BE2C (cell line): ENCODE measurements at places on chromosomes 5 and 9.
A peak's percentile ranks its signal among the peaks of the same experiment; 100 is the strongest.

- peak; percentile 62 for DNase-seq
These were observed 211.3 kb upstream of the PRR16 start for GRCh38 chr5:120252839-120253238.

- DNase-seq: no peak
These were observed 285.5 kb upstream of the MAP3K1 start for GRCh38 chr5:56529666-56530430.

GRCh38 chr9:28925157-28925556, 1351.9 kb upstream of the C9orf72 start:
- DNase-seq: no peak

GRCh38 chr5:64437496-64437895, 68.3 kb upstream of the RGS7BP start:
- no peak for DNase-seq

GRCh38 chr5:156459812-156460385, 132.9 kb downstream of the SGCD start:
- DNase-seq: no peak

DNA sequence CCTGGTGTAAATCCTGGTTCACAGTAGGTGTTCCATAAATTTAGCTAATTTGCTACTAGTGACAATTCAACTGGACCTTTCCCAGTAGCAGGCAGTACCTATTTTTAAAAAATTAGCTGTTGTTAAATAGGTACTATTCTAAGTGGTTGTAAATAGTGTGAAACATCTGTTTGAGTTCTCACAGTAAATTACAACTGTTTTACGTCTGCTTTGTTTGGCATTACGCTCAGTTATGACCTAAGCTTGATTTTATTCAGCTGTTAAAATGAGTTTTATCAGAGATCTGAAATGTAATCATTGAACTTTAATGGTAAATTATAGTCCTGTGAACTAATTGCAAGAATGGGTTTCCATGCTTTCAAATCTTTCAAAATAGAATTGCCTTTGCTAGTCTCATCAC, 93.9 kb downstream of the GPBP1 start:
- DNase-seq: no peak

GRCh38 chr5:53827211-53827651, 266.8 kb downstream of the NDUFS4 start:
- no peak for DNase-seq

DNA sequence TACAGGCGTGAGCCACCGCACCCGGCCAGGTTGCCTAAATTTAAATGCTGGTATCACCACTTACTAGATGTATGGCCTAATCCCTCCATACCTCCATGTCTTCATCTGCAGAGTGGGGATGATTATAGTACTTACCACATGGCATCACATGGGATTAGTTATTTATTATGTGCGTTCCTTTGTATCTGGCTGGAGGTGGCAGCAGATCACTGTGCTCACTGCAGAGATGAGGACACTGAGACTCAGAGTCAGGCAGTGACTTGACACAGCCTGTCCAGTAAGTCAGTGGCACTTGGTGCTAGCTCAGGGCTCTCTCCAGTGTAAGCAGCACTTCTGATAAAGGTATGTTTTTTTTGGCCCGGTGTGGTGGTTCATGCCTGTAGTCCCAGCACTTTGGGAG, 38.4 kb upstream of the HAND1 start:
- peak; percentile 66 for DNase-seq

GRCh38 chr9:35920051-35920620, 10.8 kb downstream of the SPAAR start:
- no peak for DNase-seq

GRCh38 chr9:115597330-115597895, 479.5 kb upstream of the TNC start:
- DNase-seq: no peak

GRCh38 chr9:90343991-90344390, 298.6 kb downstream of the DIRAS2 start:
- DNase-seq: no peak

GRCh38 chr9:6819112-6819511, 61.3 kb downstream of the KDM4C start:
- no peak for DNase-seq

DNA sequence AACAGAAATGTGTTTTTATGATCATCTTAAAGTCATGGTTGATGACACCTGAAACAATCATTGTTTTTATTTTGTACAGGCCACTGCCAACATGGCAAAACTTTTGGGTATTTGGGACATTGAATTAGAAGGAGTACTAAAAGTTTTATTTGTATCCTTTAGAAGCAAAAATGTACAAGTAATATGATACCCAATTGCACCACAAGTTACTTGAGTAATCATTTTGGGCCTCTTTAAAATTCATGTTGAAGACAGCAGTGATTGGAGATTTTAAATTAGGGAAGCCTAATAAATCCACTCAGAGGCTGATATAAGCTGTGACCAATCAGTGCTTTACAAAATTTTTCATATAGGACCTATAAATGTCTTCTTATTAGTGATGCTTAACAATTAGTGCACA, 212.9 kb downstream of the MARCHF11 start:
- DNase-seq: no peak

DNA sequence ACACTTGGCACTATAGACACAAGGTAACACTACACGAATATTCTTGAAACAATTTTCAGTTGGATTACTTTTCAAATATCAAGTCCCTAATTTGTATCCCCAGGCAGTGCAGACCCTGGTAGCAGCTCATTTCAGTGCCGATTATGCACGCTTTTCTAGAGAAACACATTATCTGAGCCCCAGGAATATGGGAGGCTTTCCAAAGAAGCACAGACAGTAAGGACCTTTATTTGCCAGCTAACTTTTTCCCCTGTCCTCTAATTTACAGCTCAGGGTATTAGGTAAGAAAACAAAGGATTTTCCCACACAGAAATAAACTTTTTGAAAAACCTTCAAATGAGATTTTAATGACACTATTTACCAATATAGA, 852.3 kb upstream of the DMAC1 start:
- DNase-seq: no peak

GRCh38 chr5:178527458-178528307, 62.5 kb downstream of the COL23A1 start:
- no peak for DNase-seq

DNA sequence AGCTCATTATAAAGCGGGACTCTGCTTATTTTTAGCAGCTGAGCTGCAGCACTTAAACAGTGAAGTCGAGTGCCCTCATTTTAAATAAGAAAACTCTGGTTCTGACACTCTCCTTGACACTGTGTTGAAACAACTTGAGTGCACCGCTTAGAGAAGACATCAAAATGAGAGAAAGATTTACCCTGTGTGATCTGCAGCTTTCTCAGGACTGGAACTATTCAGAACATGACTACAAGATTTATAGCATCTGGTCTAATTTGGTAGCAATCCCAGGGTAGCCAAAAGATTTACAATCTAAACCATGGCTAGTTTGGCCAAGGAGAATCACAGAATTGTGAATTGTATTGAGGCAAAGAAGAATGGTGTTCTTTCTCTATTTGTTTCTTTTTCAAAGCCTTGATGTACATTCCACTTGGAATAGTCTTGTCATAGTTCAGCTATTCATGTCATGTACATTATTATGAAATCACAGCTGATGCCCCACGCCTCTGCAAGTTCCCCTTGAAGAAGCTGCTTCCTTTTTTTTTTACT, 38.7 kb downstream of the PLEKHG4B start:
- DNase-seq: no peak

- DNase-seq: no peak
These were observed 95.7 kb downstream of the ATPSCKMT start for GRCh38 chr5:10153808-10154537.

DNA sequence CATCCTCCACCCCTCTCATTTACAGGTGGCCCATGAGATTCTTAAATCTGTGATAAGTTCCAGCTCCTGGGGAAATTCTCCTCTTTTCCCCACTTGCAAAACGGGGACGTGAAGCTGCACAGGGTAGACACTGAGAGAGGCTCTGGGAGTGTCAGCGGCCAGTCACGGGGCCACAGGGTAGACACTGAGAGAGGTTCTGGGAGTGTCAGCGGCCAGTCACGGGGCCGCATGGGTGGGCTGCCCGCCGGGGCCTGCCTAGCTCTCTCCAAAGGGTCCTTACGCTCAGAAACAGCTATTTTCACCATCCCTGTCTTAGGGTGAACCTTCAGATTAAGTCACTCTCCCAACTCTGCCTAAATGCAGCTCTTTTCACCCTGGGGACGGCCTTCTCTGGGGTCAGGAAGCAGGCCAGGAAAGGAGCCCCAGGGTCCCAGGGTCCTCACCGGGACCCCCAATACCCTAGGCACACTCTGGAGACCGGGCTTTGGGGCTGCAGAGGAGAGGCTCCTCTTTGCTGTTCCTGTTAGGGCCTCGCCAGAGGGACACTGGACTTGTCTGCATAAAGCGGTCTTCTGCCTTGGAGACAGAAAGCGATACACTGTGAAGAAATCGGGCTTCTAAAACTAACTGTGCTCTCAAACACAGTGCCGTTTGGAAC, 1.5 kb downstream of the FAM78A start:
- DNase-seq: no peak

DNA sequence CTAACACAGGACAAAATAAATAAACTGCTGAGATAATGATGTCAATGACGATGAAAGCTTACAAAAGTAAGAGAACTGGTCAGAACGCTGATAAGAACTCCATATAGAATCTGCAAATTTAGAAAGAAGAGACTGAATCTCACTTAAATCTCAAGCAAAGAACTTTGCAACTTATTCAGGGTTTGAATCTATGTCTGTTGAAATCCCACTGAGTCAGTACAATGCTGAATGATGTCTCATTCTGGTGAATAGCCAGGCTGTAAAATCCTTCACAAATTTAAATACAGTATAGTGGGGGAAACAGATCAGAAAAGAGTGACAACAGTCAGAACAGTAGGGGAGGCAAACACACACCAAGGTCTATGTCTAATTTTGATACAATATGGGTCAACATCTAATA, 38.9 kb upstream of the NR3C1 start:
- no peak for DNase-seq

- DNase-seq: no peak
These were observed 830.3 kb downstream of the BRINP1 start for GRCh38 chr9:118538959-118539358.

DNA sequence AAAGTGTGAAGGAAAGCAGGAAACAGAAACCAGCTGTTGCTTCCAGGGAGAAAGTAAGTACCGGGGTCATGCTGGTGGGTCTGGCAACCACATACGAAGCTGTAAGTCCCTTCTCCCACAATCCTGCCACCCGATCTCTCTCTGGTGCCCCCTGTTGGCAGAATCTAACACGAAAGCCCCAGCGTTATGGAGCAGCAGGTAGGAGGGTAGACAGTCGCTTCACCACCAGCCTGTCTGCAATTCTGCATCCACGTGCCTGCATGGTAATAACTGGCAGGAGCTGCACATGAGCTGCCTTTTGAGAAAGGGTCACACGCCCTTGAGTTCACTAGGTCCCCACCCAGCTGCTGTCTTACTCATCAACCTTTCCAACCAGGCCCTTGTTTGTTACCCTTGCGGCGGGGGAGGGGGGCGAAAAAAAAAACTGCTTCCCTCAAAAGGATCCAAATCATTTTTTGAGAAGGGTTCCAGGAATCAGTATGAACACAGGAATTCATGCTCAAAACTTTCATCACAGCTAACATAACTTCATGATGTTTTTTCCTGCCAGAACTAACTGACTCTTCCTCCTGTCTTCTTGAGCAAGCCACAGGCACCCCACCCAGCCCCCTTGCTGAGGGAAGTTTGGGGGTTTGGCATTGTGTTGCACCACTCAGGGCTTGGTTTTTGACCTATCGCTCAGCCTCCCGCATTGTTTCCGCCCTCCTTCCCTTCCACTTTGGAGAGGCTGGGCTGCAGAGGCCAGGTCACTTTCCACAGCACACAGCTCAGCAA, 19.6 kb upstream of the TMEM252 start:
- DNase-seq: peak; percentile 36

DNA sequence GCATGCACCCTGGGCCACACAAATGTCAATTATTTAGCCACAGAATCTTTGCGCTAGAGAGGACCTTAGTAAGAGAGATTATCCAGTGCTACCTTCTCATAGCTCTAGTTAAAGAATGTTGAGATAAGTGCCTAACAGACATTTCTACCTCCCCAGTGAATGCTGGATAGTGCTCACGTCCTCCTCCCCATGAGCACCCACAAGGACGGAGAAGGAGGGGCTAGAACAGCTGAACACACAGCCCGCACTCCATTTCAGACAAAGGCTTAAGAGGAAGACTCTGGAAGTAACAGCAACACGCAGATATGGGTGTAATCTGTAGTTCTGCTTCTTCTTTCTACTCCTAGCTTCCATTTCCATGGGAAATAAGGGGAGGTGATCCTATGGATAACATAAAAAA, 120.5 kb downstream of the FEM1C start:
- DNase-seq: no peak

DNA sequence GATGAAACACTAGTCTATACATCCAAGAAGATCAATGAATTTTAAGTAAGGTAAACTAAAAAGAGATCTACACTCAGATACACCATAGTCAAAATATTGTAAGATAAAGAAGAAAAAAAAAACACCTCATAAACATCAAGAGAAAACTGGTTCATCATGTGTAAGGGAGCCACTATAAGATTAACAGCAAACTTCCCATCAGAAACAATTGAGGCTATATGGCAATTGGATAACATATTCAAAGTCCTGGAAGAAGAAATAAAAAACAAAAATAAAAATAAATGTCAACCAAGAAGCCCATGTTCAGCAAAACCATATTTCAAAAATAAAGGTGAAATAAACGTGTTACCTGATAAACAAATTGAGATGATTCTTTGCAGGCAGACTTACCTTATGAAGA, 3.6 kb downstream of the OR13C8 start:
- DNase-seq: no peak

- no peak for DNase-seq
These were observed 25.0 kb downstream of the RGS3 start for GRCh38 chr9:113488490-113488889.

GRCh38 chr9:69391946-69392345, 66.9 kb downstream of the ENTREP1 start:
- DNase-seq: no peak

DNA sequence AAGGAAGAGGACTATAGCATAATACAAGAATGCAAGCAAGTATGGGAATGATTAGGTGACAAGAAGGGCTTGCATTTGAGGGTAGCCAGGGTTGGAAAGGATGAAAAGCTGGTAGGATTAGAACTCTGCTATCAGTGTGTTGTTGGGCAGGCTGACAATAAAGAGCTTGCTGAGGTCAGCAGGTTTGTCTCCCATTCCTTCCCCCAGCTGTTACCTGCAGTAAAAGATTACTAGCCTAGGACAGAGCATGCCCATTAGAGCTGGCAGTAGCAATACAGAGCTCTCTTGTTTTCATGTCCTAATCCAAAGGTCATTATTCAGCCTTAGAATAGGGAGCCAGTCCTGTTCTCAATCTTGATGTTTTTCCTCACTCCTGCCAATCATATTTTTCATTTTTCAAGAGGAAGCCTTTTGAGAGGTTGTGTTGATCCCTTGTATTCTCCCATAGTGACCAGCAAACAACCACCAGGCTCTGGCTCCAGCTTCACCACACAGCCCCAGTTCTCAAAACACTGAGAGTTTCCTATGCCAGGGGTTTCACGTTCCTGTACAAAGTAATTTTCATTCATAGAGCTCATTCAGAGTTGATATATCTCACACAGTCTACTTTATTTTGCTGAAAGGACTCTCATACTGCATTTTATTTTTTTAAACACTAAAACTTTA, 71.7 kb downstream of the OR2K2 start:
- no peak for DNase-seq

- DNase-seq: no peak
These were observed 14.4 kb downstream of the STK10 start for GRCh38 chr5:172173564-172174153.
